Stimulated activated naive CD4-positive, alpha-beta T cell treated with Interleukin-2 at 50 U/mL for 16 hours (primary cell): ENCODE measurements at places on chromosomes 6 and 20.
A peak's percentile ranks its signal among the peaks of the same experiment; 100 is the strongest.

GRCh38 chr20:55159230-55159629 lies 683.8 kb downstream of the DOK5 start:
- no peak for DNase-seq

GRCh38 chr20:63966944-63967322 lies 2.8 kb downstream of the ZNF512B start:
- no peak for DNase-seq

DNA sequence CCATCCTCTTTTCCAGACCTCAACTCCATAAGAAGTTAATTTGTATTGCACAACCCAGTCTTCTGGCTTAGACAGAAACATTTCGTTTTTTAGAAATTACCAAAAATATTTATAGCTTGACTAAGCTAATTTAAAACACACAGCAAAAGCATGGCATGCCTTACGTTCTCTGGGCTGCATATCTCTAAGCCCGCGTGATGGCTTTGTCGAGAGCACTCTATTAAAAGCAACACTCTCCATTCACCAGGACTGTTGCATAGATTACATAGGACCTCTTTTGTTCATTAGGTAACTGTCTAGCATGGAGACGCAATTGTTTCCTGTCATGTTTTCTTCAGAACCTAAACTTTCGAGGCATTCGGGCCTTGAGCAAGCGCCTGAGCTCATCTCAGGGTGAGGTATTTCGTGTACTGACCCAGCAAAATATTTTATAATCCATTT lies 104.5 kb downstream of the IBTK start:
- DNase-seq: no peak

GRCh38 chr6:71248306-71248765 lies 40.3 kb upstream of the OGFRL1 start:
- no peak for DNase-seq

- DNase-seq: no peak
These were observed 348.6 kb downstream of the CD109 start for GRCh38 chr6:74044417-74045096.

DNA sequence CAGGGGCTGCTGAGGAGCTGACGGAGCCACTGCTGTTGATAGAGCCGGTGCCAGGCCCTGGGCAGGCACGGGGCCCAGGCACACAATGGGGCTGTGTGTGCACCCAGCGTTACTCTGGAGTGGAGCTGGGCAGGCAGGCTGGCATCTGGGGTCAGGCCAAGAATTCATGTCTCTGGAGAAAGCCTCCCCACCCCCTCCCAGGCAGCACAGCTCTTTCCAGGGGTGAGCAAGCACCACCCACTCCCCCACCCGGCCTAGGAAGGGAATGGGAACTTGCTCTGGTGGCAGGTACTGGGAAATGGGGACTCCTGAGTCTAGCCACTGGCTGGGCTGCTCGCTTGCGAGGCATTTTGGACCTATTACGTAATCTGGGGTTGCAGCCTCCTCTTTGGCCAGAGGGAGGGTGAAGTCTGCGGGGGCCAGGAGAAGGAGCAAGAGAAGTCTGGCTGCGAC lies 22.7 kb downstream of the TFEB start:
- DNase-seq: no peak

DNA sequence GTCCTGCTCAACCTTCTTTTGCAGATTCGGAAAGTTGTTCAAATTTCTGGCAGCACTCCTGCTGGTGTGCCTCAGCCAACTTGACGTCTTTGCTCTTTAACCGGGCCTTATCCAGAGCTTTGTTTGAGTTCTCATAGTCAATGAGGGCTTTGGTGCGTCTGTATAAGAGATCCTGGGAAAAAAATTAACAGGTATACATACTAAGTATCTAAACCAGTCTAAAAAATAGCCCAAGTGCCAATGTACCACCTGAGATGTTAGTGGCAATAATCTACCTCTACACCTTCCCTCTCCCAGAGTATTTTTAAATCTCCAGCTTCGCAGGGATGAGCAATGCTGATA lies 21.1 kb downstream of the SNX5 start:
- no peak for DNase-seq

DNA sequence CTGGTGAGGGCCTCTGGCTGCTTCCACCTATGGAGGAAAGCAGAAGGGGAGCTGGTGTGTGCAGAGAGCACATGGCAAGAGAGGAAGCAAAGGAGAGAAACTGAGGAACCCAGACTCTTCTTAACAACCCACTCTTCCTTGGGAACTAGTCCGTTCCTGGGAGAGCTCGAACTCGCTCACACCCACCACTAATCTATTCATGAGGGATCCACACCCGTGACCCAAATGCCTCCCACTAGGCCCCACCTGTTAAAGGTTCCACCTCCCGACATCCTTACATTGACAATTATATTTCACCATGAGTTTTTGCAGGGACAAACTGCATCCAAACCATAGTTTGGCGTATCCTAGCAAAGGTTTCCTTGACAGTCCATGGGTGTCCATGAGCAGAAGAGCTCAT lies 123.2 kb downstream of the TBC1D7 start:
- DNase-seq: no peak

DNA sequence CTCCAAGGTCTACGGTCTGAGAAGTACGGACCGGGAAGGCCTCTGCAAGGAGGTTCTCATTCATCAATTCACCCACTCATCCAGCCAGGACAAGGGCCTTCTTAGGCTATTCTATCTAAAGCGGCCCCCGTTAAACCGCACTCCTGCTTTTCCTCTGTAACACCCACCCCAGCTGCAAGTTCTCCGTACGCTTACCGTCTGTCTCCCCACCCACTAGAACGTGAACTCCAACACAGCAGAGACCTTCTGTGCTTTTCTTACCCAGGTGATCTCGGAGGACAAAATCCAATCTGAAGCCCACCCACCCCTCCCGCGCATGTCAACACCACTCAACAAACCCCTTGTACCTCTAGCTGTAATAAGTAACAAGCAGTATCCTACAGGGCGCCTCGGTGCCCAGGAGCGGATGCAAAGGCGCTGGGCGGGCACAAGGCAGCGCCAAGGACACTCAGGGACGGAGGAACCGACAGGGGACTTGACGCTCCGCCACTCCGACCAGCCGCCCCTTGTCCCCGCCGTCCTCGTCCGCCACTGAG lies 351 bp downstream of the AURKA start:
- DNase-seq: peak; percentile 39

GRCh38 chr20:23350904-23351838 lies 580 bp downstream of the NXT1 start:
- DNase-seq: peak; percentile 64
